ENCODE measurements at places on chromosomes 16 and 17.

GRCh38 chr17:5416901-5417300 is 2.6 kb downstream of the NUP88 start:
- no peak for DNase-seq

GRCh38 chr17:28173801-28174200 is 131.3 kb downstream of the NLK start:
- DNase-seq, result no peak

DNA sequence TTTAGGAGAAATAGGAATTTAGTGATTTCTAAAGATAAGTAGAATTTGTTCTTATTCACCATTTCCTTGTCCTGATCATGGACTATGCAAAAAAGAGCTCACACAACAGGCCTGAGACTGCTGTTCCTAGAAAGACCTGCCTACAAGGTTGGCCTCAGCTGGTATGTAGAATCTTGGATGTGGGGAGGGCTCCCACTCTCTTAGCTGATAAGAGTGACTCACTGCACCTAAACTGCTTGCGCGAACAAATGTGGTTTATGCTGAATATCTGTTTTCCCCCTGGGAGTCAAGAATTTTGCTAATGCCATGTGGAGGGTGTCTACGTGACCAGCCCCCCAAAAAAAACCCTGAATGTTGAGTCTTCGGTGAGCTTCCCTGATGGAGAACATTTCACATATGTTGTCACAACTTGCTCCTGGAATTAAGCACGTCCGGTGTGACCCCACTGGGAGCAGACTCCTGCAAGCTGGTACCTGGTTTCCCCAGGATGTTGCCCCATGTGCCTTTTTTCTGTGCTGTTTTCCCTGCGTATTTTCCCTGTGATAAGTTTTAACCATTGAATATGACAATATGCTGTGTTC is 68.8 kb upstream of the HSBP1 start:
- DNase-seq, result no peak

DNA sequence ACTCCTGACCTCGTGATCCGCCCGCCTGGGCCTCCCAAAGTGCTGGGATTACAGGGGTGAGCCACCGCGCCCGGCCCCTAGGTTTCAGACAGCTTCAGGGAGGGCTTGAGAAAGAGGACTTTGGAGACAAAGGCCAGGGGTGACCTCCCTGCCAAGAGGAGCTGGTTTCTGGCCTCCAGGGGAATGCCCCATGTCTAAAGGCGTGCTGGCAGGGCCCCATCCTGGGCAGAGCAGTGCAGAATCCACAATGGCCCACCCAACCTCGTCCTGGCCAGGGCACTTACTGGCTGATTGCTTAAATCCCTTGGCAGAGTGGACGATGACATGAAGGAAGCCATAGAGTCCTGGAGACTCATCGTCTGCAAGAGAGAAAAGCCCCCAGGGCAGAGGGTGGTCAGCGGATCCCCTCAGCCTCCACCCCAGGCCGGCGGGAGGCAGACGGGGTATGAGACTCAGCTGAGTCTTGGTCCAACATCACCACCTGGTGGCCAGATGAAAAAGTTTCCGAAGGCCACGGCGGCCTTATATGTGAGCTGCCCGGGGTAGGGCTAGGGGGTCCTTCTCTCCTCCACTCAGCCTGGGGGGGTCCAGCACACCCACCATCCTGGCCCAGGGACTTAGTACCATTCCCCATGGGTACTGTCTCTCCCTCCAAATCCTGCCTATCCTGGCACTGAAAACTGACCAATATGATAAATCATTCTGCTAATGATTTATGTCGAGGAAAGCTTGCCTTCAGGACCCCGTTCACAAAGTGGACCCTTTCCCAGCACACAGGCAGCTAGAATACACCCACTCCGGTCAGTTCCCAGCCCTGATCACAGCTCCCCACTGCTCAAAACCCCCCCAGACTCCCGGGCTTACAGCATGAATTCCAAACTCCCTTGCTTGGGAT is 59.1 kb downstream of the TIMM22 start:
- no peak for DNase-seq

GRCh38 chr17:79619196-79619595 is 8.3 kb upstream of the RBFOX3 start:
- no peak for DNase-seq

- DNase-seq, result no peak
These were observed 48.3 kb downstream of the WDR45B start for GRCh38 chr17:82599674-82600661.

DNA sequence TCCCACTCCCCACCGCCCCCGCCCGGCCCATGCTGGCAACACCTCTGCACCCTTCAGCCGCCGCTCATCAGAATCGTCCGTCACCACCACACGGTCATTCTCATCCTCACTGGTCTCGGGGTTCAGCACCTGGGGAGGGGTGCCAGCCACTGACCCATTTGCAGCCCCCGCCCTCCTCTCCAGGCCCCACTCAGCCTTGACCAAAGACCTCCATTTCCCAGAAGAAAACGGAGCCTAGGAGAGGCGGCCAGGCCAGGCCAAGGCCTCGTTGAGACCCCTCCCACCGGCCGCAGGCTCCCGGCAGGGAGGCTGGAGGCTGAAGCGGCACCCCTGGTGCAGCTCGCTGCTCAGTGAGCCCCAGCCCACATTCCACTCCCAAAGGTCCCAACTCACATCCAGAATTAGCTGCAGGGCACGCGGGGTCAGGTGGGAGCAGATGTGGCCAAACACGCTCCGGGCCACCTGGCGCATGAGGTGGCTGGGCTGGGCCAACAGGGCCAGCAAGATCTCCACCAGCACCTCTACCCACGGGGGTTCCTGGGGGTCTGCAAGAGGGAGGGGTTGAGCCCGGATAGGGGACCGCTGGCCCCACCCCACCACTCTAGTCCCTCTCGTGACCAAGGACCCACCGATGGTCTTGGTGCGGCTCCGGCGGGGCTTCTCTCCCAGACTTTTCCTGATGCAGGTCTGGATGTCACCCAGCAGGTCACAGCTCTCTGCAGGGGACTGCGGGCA is 9.8 kb downstream of the MYBBP1A start:
- no peak for DNase-seq

GRCh38 chr16:28205117-28205899 is 6.5 kb downstream of the XPO6 start:
- no peak for DNase-seq

- no peak for DNase-seq
These were observed 1.1 kb upstream of the RNF213 start for GRCh38 chr17:80259457-80260068.

DNA sequence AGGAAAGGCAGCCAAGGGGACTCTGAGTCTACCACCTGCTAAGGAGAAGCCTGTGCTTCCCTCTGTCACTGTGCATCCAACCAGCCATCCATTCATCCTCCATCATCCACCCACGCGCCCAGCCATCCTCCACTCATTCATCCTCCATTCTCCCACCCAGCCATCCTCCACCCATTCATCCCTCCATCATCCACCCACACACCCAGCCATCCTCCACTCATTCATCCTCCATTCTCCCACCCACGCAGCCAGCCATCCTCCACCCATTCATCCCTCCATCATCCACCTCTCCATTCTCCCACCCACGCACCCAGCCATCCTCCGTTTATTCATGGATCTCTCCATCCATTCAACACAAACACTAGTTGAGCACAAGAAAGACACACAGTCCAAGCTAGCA is 74.1 kb downstream of the COG7 start:
- DNase-seq, result no peak

DNA sequence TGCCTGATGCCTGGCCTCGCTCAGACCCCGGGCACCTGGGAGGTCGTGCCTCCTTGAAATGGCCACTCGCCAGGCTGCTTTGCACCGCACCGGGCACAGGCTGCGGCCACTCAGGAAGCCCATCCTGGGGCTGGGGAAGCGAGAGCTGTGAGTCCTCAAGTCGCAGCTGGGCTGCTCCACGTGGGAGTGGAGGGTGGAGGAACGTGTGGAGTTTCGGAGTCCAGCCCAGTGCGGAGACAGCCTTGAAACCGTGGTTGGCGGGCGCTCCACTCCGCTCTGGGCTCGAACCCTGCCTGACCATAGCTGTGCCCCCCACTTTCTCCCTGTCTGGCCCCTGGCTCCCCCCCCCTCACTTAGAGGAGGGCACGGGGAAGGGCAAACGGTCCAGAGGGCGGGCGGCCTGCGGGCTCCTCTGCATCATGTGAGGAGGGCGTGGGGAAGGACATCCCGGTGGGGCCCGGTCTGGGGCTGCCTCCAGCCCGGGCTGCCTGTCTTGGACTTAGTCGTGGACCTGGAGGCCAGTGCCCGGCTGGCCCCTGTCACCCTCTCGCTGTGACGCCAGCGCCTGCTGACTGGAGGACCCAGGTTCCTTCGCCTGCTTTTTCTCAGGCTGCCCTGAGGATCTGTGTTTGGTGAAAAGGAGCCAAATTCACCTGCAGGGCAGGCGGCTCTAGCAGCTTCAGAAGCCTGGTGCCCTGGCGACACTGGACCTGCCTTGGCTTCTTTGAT is 2.5 kb downstream of the UBE2I start:
- DNase-seq, result no peak

GRCh38 chr16:17027488-17028129 is 443.2 kb downstream of the XYLT1 start:
- DNase-seq, result no peak

DNA sequence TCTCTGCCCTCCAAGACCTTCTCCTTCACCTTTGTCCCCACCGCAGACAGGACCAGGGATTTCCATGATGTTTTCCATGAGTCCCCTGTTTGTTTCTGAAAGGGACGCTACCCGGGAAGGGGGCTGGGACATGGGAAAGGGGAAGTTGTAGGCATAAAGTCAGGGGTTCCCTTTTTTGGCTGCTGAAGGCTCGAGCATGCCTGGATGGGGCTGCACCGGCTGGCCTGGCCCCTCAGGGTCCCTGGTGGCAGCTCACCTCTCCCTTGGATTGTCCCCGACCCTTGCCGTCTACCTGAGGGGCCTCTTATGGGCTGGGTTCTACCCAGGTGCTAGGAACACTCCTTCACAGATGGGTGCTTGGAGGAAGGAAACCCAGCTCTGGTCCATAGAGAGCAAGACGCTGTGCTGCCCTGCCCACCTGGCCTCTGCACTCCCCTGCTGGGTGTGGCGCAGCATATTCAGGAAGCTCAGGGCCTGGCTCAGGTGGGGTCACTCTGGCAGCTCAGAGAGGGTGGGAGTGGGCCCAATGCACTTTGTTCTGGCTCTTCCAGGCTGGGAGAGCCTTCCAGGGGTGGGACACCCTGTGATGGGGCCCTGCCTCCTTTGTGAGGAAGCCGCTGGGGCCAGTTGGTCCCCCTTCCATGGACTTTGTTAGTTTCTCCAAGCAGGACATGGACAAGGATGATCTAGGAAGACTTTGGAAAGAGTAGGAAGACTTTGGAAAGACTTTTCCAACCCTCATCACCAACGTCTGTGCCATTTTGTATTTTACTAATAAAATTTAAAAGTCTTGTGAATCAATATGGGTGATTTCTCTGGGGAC is 12.2 kb downstream of the CX3CL1 start:
- DNase-seq, result no peak

DNA sequence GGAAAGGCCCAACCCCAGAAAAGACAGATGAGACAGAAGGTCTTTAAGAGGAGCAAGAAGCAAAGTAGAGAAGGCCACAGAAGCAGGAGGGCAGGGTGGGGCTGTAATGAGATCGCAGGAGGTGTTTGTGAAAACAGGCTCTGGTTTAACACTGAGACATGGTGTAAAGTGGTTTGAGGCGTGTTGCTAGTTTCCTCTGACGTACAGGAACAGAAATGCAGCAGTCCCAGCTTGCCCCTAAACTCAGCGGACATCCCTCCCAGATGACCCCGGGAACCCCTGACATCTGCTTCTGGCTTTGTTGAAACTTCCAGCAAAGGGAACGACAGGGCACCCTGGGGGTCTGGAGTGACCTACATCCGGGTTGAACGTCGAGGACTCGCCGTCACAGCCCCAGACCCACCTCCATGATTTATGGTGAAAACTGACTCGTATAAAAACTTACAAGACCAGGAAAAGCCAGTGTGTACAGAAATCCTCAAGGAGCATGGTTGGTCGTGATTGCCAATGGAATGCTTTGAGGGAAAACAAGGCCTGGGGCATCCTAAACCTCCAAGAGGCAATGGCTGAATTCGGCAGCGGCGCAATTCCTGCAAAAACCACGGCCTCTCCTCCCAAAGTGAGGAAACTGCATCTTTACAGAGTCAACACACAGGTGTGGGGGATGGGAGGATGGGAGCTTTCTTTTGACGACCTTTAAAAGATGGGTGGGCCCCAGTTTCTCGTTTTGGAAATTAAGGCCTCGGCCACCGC is 25.8 kb downstream of the LITAF start:
- DNase-seq, result no peak

GRCh38 chr16:30948667-30949649 is at the start of gene ORAI3:
Gene ORAI3, plus strand, starts transcription at chr16:30949068. Its CDS starts 222 bp downstream, at chr16:30949290.
- DNase-seq, result no peak

- DNase-seq, result no peak
These were observed 55.6 kb downstream of the COTL1 start for GRCh38 chr16:84562174-84562815.

DNA sequence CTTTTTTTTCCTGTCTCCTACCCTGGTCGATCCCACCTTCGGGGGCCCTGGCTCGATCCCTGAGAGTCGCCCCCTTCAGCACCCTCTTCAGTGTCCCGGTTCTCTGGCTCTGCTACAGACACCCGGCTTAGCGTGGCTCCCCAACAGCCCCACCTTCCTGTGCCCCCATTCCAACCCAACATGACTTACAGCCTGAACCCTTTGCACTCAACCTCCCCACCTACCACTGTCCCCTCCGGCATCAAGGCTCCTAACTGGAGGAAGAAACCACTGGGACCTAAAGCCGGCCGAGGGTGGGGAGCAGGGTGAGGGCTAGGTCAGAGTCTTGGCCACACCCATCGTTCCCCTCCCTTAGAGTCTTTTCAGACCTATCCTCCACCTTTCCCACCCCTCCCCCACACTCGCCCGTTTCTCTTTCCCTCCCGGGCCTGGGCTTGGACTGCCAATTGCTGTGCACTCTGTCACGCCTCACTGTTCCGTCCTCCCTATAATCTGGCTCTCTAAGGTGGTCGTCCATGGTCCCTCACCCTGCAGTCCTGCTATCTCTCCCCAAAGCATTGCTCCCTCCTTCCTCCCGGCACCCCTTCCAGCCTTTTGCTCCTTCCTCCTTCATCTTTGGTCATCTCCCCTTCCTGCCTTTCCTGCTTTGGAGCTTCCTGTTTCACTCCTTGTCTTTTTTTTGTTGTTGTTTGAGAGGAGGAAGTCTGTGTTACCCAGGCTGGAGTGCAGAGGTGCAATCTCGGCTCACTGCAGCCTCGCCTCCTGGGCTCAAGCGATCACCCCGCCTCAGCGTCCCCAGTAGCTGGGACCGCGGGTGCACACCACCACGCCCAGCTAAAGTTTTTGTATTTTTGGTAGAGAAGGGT is 890 bp upstream of the CLDN7 start:
- peak; percentile 73 for DNase-seq

DNA sequence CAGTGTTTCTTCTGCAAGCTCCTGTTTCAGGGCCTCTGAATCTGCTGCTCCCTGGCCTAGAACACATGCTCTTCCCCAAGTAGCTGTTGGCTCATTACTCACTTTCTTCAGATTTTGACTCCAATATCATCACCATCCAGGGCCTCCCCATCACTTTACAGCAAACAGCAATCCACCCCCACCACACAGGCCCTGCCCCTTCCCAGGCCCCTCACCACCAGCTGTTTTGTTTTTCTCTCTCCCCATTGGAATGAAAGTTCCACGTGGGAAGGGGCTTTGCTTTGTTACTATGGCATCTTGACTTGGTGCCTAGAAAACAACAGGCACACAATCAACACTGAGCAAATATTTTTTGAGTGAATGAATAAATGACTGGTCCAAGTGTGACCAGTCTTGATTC is 4.0 kb downstream of the TMEM170A start:
- DNase-seq, result no peak

- no peak for DNase-seq
These were observed 35.2 kb downstream of the ZNF750 start for GRCh38 chr17:82804442-82805191.

Measured in LNCaP clone FGC (cell line).